ENCODE measurements at places on chromosomes 1 and 21.
A peak's percentile ranks its signal among the peaks of the same experiment; 100 is the strongest.

DNA sequence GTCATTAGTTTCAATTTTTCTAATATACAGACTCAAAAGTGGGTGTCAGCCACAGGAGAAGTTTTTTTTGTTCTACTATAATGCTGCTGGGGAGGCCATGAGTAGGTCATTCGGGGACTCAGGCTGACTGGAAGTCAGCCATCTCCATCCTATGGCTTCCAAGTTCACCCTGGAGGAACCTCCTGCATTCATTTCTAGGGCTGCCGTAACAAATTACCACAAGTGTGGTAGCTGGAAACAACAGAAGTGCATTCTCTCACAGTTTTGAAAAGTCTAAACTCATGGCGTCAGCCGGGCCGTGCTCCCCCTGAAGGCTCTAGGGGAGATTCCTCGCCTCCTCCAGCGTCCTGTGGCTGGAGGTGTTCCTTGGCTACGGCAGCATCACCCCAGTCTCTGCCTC, 17.7 kb downstream of the AGT start:
- DNase-seq, result no peak

- no peak for DNase-seq
Observed at GRCh38 chr1:31843506-31843905, 27.7 kb upstream of the SPOCD1 start.

DNA sequence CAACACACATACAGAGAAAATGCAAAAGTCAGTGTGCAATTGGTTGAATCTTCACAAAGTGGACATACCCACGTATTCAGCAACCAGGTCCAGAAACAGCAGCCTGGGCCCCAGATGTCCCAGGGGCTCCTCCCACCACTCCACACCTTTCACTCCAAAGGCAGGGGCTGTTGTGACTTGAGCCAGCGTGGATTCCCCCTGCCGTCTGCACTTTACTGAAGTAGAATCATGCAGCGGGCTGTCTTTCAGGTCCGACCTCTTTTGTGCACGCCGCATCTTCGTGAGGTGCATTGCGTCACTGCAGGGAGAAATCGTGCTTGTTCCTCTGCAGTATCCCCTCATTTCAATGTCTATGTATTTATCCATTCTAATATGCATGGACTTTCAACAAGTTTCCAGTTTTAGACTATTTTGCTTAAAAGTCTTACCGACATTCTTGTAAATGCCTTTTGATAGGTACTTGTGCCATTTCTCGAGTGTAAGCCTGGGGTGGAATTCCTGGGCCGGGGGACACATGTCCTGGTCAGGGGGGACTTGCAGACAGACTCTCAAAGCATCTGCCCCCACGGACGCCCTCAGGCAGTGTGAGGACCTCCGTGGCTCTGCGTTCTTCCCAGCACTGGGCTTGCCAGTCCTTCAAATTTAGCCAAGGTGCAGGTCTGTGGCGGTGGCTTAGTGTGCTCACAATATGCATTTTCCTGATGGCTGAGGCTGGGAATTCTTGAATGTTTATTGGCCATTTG, 29.3 kb upstream of the ACTRT2 start:
- no peak for DNase-seq

DNA sequence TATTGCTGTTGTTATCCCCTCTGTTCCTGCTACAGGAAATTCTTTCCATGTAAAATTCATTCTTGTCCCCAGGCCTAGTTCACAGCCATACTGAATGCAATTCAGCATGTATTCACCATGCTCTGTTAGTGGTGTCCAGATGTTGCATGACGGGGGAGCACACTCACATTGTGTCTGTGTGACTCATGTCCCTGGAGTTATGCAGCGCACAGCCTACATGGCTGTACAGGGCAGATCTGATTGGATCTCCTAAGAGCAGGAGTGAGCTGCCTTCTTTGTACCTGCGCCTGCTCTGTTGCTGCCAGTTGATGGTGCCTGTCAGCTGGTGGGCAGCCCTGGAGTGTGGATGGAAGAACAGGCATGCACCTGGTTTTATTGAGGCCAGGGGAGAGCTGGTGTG, 17.6 kb downstream of the HTR6 start:
- DNase-seq, result no peak

DNA sequence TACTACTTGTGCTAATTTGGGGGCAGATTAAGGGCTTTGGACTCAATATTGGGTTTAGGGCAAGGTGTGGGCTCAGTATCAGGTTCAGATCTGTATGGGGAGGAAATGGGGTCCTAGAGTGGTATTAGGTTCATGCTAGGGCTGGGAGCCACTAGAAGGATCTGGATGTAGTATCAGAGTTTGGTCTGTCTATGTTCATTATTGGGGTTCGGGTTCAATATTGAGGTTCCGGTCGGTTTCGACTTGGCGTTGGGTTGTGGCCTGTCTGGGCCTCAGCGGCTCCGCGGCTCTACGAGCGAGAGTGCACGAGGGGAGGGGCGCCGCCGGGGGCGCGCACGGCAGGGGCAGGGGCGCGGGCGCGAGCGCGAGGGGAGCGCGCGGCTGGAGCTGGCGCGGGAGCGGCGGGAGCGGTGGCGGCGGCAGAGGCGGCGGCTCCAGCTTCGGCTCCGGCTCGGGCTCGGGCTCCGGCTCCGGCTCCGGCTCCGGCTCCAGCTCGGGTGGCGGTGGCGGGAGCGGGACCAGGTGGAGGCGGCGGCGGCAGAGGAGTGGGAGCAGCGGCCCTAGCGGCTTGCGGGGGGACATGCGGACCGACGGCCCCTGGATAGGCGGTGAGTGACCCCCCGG, at the start of gene PTPRF:
TSS of gene PTPRF (plus strand) at position 401 of the 624 bp plus-strand sequence. CDS start 14,193 bp downstream, outside the sequence.
- no peak for DNase-seq

GRCh38 chr1:221139991-221140390, 260.7 kb downstream of the HLX start:
- DNase-seq, result no peak

- DNase-seq, result no peak
Observed at GRCh38 chr1:228072658-228073043, 9.9 kb upstream of the ARF1 start.

DNA sequence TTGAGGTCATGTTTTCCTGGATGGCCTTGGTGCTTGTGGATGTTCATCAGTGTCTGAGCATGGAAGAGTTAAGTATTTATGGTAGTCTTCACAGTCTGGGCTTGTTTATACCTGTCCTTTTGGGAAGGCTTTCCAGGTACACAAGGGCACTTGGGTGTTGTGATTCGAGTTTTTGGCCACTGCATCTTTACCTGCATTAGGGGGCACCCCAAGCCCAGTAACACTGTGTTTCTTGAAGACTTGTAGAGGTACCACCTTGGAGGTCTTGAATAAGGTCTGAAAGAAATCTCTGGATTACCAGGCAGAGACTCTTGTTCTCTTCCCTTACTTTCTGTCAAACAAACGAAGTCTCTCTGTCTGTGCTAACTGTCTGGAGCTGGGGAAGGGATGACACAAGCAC, 34.4 kb upstream of the ROR1 start:
- DNase-seq, result no peak

DNA sequence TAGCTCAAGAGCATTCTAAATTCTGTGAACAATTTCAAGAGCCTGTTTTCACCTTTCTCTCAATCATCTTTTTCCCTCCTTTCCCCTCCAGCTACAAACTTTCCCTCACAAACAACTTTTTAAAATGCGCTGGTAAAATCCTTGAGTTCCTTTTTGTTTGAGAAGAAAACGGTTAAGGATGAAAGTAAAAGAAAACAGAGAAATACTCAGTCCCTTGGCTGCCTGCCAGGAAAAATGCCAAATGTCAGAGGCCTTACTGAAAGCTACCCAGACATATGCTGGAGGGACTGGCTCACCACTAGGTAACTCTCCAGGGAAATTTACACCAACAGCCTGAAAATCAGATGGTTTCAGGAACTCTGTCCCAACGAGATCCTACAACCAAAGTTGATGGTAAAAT, 11.0 kb upstream of the SERBP1 start:
- DNase-seq, result peak; percentile 67

- no peak for DNase-seq
Observed at GRCh38 chr1:108075055-108075454, 110.1 kb upstream of the VAV3 start.

- DNase-seq, result no peak
Observed at GRCh38 chr1:15089258-15089992, 64.1 kb upstream of the TMEM51 start.

DNA sequence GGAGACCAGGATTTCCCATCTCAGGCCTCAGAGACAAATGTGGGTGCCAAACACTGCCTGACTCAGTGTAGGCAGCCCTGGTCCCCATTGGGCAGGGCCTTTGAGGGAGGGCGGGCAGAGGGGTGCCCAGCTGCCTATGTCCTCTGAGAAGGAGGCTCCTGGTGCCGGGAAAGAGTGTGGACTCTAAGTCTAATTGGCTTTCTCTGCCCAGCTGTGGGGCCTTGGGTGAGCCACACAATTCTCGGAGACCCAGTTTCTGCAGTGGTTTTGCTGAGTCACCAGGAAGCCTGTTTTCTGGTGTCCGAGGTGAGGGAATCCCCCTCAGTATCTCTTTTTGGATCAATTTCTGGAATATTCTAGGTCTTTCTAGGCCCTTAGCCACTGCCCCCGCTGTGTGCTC, 35.3 kb upstream of the ACTL8 start:
- DNase-seq, result no peak

DNA sequence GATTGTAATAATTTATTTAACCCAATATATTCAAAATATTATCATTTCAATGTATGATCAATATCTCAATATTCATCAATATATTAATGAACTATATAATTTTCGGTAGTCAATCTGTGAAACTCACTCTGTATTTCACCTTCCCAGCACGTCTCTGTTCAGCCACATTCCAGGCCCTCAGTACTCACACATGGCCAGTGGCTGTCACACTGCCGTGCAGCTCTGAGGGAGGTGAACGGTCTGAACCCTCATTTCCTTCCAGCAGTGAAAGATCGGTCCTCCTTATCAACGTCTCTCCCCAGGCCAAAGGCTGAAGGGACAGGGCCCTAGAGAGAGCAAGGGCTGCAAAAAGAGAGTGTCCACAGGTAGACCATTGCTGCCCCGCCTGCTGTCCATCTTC, 39.5 kb upstream of the ZNF124 start:
- no peak for DNase-seq

- DNase-seq, result no peak
Observed at GRCh38 chr1:241413974-241414373, 57.0 kb upstream of the RGS7 start.

DNA sequence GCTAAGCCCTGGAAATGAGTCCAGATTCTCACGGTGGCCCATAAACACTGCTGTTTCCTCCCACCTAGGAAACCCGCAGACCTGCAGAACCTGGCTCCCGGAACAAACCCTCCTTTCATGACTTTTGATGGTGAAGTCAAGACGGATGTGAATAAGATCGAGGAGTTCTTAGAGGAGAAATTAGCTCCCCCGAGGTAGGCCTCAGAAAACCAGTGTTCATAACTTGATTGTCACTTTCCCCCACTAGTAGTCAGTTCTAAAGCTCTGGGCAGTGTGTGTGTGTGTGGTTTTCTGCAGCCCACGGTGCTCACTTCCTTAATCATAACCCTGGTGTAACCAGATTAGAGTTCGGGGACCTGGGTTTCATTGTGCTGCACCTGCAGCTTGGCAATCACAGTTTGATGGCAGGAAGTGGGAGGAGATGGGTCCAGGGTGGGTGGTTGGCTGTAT, 39.1 kb downstream of the CLIC6 start:
- DNase-seq, result peak; percentile 2
